ENCODE measurements at places on chromosomes 7 and 10.

GRCh38 chr7:138243430-138243829 lies 167.2 kb downstream of the AKR1D1 start:
- no peak for DNase-seq

DNA sequence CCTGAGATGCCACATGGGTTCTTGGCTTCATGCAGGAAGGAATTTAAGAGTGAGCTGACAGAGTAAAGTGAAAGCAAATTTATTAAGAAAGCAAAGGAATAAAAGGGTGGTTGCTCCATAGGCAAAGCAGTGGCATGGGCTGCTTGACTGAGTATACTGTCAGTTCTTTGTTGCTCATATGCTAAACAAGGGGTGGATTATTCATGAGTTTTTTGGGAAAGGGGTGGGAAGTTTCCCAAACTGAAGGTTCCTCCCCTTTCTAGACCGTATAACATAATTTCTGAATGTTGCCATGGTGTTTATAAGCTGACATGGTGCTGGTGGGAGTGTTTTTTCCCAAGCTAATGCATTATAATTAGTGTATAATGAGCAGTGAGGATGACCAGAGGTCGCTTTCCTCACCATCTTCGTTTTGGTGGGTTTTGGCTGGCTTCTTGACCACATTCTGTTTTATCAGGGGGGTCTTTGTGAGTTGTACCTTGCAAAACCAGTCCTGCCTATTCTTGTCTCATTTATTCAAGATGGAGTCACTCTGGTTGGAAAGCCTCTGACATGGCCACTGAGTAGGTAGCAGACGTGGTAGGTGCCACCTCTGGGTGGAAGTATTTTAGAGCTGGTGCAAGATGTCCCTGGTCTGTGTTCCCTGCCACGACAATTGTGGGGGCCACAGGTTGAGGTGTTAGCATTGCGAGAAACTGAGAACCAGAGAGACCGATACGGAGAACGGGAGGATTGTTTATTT lies 107.5 kb upstream of the SDK1 start:
- no peak for DNase-seq

GRCh38 chr10:128003521-128003920 lies 96.6 kb downstream of the PTPRE start:
- DNase-seq, result no peak

GRCh38 chr10:667096-667495 lies 22.4 kb downstream of the DIP2C start:
- no peak for DNase-seq

DNA sequence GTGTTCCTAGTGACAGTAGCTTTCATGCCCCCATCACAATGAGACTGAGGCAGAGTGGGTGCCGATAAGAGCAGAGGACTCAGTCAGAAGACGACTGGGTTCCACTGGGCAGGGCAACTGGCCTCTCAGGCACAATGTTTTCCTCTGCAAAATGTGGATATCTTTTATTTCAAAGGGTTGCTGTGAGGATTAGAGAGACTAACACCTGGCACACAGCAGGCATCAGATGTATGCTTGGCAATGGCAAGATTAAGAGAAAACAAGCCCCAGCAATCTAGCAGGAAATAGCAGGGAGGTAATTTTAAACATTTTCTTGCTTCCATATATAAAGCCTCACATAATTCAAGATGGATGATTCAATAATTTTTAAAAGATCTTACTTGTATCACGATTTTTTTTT lies 28.0 kb downstream of the SGMS1 start:
- no peak for DNase-seq

GRCh38 chr7:139725077-139725476 lies 52.7 kb downstream of the HIPK2 start:
- DNase-seq, result no peak

DNA sequence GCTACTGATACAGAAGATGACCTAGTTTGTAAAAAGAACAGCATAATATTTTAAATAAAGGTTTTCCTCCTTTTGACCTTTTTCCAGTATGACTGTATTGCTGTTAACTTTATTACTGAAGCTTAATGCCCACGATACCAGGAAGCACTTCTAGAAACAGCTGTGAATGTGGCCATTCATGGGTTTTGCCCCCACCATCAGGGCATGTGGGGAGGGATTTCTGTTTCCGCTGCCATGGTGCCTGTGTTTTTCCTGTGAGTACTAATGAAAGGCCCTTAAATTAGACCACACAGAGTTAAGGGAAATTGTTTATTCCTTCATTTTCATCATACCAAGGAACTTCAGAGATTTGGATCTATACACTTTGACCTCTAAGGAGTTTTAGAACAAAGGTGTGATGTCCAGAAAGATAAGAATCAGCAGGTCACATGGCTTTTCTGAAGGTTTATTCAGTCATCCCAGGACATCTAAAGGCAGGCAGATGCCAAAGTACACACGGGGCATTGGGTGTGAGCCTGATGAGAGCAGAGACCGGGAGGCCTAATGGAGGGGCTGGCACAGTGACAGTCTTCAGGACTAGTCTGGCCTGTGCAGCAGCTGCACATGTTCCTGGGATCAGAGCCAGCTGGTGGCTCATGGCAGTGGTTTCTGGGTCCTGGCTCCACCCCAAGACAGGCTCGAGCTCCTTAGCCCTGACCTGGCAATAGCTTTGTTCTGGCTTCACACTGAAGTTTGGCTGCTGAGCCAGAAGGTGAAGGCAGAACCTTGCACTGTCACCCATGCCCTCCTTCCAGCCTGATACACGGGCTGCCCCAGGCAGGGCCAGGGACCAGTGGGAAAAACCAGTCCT lies 190.9 kb downstream of the REEP3 start:
- no peak for DNase-seq

GRCh38 chr7:44765579-44766415 lies 17.1 kb downstream of the ZMIZ2 start:
- DNase-seq, result no peak

DNA sequence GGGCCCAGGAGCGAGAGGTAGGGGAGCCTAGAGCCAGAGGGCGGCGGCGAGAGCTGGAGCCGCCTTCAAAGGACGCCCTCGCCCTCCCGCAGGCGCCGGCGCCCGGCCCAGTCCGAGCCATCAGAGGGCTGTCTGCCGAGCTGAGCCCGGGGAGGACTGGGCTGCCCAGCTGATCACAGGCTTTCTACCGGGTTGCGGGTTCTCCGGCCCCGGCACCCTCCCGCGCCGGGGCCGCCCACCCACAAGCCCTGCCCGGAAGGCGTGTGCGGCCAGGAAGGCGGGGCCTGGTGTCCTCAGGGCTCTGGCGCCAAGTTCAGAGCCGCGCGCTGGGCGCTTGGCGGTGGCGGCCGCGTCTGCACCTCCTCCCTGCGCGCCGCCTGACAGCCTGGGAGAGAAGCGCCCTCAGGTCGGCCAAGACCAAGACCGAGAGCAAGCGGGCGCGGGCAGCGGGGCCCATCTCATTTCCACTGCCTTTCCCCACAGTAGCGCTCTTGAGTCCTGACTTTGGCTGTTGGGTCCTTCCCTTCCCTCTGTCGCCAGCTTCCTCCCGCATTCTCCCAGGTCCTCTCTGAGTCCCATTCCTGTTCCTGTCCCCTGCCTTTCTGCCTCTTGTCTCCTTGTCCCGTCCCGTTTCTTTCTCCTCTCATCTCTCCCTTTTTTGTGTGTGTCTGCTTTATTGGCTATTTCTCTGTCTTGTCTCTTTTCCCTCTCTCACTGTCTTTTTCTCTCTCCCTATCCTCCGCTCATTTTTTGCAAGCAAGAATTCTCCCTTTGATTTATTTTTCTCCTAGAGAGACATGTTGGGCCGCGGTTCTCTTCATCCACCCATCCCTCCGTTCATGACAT lies 60.6 kb upstream of the MSMB start:
- no peak for DNase-seq

DNA sequence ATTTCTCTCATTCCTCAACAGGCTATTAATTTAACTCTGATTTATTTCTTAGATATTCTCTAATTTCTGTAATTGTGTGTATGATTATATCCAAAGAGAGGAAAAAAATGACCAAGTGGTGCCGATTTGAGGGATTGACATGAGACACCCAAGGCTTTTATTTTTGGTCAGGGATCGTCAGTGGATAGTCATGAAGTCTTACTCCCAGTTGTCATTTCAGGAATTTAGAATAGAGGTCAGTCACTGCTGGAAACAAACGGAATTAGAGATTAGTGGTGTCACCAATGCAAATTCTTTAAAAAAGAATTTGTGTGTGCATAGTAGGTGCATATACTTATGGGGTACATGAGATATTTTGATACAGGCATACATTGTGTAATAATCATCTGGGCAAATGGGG lies 26.8 kb upstream of the AGR3 start:
- DNase-seq, result no peak
